ENCODE measurements at places on chromosomes 11 and 22.

GRCh38 chr11:130980071-130980862 is 64.0 kb upstream of the SNX19 start:
- no peak for DNase-seq

DNA sequence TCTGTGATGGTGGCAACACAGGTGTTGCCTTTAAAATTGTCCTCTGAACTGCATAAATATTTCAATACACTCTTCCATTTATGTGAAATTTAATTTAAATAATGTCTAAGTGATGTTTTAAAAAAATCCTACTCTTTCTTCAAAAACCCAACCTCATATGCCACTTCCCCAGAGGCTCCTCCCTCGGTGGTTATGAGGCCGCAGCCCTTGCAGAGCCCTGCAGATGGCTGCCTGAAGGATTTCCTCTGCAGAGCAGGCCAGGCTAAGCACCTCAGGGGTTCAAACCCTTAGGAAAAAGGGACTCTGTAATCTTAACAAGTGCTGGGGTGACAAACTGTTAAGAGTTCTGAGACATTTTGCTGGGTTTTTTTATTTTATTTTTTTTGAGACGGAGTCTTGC is 25.2 kb downstream of the MORC2 start:
- DNase-seq, result peak; percentile 8

GRCh38 chr11:65425105-65425970 is 2.7 kb downstream of the NEAT1 start:
- DNase-seq, result no peak

- no peak for DNase-seq
These were observed 11.8 kb upstream of the AGBL2 start for GRCh38 chr11:47726878-47727514.

GRCh38 chr11:105622016-105622415 is 12.1 kb downstream of the GRIA4 start:
- DNase-seq, result no peak

GRCh38 chr11:85759915-85760314 is 51.0 kb downstream of the SYTL2 start:
- DNase-seq, result peak; percentile 81

DNA sequence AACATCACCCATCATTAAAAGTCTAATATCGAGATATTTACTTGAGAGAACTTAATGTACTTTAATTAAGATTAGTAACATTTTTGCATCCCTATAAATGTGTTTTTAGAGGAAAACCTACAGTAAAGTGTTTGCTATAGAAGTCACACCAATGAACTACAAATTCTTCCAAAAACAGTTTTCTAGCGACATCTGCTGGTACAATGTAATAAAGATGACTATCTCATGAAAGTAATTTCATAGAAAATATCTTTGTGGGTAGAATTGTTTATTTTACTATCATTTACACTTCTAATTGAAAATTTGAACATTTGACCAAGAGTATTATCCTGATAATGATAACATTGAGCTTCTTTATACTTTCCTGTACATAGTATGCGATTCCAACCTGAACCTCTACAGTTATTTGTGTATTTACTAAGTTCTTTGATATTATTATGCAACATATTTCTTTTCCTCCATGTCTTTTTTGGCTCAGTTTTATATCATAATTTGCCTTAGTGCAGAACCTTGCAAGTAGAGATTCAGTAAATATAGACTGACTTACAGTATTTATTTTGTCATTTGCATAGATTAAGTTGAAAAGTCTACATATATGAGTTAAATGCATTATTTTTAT is 252.7 kb downstream of the TMEM135 start:
- peak; percentile 37 for DNase-seq
